ENCODE measurements at places on chromosomes 7 and 10. TPM values are rescaled to one million over a fixed set of nuclear protein-coding genes. Genes with fewer than 3 reads are reported as not detected.

Gene PPP1R17
- total RNA-seq, result not detected

Gene PLEKHS1
- total RNA-seq, result not detected

DNA sequence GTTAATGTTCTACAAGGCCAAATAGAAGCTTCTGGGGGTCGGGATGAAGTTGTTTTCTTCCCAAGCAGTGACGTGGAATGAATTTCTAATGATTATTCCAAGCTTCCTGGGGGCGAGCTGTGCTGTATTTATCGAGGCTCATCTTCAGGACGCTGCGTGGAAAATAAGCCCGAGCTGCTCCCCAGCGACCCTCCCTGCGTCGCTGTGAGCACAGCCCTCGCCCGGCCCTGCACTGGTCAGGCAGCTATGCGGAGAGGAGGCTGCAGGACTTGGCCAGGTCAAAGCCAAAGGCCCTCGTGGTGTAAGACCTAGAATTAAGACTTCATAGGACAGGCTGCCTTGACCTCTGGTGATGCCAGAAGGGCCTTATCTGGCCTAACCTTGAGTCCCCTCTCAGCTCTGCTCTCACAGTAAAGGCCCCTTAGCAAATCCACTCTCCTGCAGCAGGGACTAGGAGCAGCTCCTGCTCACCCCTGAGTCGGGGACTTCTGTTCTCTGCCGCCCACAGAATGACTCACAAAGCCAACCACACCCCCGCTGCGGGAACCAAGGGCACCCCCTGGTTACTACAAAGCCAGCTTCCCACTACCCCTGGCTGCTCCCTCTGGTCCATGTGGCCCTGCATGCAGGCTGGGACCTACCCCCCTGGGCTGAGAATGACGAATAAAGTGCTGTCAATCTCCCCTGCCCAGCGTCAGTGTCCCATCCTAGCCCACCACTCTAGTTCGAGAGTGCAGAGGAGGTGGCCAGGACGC is 501.6 kb downstream of the TCERG1L start:
- peak; percentile 64 for DNase-seq

DNA sequence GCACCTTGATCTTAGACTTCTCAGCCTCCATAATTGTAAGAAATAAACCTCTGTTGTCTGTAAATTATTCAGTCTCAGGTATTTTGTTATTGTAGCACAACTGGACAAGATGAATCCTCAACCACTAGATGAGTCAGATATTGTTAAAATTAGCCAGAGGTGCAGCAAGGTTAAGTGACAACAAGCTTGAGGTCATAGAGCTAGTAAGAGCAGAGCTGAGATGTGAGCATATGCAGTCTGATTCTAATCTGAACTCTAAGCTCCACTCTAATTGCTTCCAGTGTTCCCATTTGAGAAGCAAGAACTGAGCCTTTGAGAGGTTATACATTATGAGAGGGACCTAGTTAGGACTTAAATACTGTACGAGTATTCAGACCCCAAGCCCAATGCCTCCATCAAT is 93.1 kb downstream of the FZD1 start:
- DNase-seq, result no peak

Data from posterior vena cava (tissue), 2 donors.